Tibial nerve (tissue), 4 donors: ENCODE measurements at places on chromosomes 12 and 14. TPM values are rescaled to one million over a fixed set of nuclear protein-coding genes. Genes with fewer than 3 reads are reported as not detected.
A peak's percentile ranks its signal among the peaks of the same experiment; 100 is the strongest.

Gene TNFAIP2
- 49.4 TPM for total RNA-seq

Gene KRT85
- not detected for total RNA-seq

DNA sequence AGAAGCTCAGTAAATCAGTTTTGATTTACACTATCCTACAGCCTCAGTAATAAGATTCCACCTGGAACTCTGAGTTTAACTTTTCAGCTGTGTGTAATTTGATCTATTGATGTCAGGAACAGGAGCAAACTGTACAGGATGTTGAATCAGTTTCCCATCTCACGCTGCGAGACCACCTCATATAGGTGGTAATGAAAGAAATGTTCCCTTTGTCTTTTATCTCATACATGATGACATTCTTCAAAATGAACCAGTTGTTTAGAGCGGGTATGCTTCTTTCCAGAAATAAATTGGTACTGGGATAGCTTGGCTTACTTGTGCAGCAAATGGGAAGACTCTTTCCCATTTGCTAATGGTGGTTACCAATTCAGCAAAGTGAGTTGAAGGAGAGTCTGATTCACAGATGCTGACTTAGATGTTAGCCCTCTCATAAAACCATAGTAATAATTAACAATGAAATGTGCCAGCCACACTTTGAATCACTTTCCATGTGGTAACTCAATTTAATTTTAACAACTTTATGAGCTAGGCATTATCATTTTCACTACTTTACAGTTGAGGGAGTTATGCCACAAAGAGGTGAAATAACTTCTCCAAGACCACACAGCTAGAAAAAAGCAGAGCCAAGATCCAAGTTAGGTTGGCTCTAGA, 251.5 kb downstream of the PAWR start:
- H3K27me3 ChIP-seq = no peaks in the 10 kb centered on the region
- H3K27ac ChIP-seq = peak overlapping the region; percentile 19
- no peaks in the 10 kb centered on the region for H3K36me3 ChIP-seq

DNA sequence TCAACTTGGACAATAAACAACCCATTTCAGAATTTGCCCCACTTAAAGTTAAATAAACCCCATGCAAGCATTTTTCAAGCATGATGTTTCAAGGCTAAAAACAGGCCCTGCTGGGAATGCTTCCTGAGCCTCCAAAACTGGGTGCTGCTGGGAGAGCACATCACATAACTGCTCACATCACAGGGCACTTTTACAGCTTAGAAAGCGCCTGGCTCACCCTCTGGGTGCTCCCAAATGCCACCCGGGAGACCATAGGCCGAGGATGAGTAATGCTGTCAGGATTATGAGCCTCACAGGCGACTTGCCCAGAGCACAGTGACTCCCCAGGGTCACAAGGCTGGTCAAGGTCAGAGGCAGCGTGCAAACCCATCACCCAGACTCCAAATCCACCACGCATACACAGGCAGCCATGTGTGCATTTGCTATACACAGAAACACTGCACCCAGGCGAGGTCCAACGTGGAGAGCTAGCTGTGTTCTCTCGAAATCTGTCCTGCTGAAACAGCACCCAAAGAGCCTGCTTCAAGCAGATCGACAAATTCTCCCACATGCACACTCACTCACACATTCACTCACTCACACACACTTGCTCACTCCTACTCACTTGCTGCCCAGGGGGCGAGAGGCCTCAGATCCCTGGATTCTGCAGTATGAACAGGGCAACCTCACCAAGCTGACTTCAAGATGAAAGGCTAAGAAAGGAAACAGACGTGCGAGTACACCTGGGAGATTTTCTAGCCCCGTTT, 58.7 kb downstream of the ITPK1 start:
- peaks cover 5% of the 10 kb centered on the region for H3K4me1 ChIP-seq
- H3K4me3 ChIP-seq = no peak overlapping the region
- H3K36me3 ChIP-seq = no peaks in the 10 kb centered on the region
- H3K27ac ChIP-seq = peak overlapping the region; percentile 75

DNA sequence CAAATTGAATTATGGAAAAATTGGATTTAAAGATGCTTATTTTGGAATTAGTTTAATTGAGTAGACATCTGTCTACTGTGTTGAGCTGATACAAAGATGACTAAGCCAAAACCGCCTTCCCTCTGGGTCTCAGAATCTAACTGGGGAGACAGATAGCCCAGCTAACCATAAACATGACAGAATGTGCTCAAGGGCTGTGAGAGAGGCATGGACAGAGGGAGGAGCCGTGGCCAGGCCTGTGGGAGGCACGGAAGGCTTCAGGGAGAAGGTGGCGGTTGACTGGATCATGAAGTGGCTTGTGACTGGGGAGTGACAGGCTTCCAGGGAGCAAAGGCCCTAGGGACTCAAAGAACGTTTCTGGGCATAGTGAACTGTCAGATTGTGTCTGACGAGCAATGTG, 74.6 kb downstream of the DACT1 start:
- peaks cover 15% of the 10 kb centered on the region for H3K4me1 ChIP-seq
- no peak overlapping the region for H3K4me3 ChIP-seq
- no peak overlapping the region for H3K27ac ChIP-seq
- H3K36me3 ChIP-seq = no peaks in the 10 kb centered on the region
- no peaks in the 10 kb centered on the region for H3K27me3 ChIP-seq

DNA sequence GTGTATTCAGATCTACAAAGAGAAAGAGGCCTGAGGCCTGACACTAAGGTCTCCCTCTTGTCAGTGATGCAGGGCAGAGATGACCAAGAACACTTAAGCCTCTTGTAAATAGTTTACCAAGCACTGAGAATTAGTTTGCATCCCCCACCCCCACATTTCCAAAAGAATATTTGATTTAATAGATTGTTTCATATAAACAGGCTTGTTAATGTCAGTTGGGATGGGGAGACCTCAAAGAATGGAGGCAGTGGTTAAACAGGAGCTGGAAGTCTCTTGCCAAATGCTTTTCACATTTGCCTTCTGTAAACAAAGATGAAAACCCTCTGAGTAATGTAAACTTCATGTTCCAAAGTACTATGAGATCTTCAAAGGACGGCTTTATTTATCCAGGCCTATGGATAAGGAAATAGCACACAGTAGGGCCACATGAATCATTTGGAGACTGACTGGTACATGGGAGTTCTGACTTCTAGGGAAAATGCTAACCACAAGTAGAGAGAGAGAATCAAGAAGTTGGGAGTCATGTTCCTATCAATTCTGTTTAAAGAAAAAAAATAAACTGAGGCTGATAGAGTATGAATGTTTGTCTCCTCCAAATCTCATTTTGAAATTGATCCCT, 234.7 kb downstream of the ANO2 start:
- no peak overlapping the region for H3K4me3 ChIP-seq
- H3K27me3 ChIP-seq = no peaks in the 10 kb centered on the region
- no peak for DNase-seq
- no peaks in the 10 kb centered on the region for H3K4me1 ChIP-seq
- H3K27ac ChIP-seq = no peak overlapping the region

- no peaks in the 10 kb centered on the region for H3K36me3 ChIP-seq
- H3K27me3 ChIP-seq = no peaks in the 10 kb centered on the region
- no peak overlapping the region for H3K27ac ChIP-seq
- no peak for DNase-seq
- H3K4me1 ChIP-seq = no peaks in the 10 kb centered on the region
Observed at GRCh38 chr14:62943202-62943601, 102.1 kb downstream of the KCNH5 start.

- H3K4me1 ChIP-seq = no peaks in the 10 kb centered on the region
- H3K36me3 ChIP-seq = no peaks in the 10 kb centered on the region
- H3K27ac ChIP-seq = no peak overlapping the region
- H3K4me3 ChIP-seq = no peak overlapping the region
Observed at GRCh38 chr12:10557766-10558165, 52.1 kb downstream of the EIF2S3B start.

DNA sequence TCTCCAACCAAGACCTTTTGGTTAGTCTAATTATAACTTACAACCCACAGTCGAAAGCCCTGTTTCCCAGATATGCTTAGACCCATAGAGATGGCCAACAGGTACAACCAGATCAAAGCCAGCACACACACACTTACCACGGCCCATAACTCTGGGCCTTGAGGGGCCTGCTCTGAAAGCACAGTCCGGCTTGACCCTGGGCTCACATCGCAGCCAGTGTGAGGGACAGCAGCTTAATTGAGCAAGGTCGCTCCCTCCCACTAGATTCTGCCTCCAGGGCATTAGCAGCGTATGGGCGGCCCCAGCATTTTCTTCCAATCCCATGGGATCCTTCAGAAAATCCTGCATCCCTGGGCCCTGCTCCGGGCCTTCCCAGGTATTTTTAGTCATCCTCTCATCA, 157.4 kb upstream of the FKBP4 start:
- H3K4me1 ChIP-seq = peaks cover 6% of the 10 kb centered on the region
- H3K4me3 ChIP-seq = no peak overlapping the region
- H3K36me3 ChIP-seq = no peaks in the 10 kb centered on the region
- H3K27me3 ChIP-seq = no peaks in the 10 kb centered on the region

DNA sequence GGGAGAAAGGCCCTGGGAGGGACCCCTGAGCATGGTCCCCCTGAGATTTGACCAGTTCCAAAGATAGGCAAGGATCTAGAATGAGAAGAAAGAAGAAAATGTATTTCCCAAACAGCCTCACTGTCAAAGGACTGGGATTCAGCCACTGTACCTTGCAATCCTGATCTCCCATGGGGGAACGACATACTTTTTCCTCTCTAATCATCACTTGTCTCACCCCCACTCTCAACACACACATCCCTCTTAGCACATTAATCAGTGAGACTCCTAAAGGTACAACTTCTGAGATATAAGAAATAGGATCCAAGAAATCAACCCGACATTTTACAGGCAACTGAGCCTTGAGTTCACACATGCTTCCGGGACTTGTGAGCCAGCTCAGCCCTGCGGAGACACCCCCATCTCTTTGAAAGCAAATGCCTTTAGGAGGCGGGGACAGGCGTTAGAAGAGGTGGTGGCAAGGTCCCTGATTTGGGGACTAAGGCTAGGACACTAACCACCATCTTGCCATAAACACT, 1.4 kb downstream of the MAP3K9 start:
- peak overlapping the region; percentile 67 for H3K4me3 ChIP-seq
- no peaks in the 10 kb centered on the region for H3K36me3 ChIP-seq
- DNase-seq = no peak
- no peaks in the 10 kb centered on the region for H3K27me3 ChIP-seq
- no peak overlapping the region for H3K27ac ChIP-seq

DNA sequence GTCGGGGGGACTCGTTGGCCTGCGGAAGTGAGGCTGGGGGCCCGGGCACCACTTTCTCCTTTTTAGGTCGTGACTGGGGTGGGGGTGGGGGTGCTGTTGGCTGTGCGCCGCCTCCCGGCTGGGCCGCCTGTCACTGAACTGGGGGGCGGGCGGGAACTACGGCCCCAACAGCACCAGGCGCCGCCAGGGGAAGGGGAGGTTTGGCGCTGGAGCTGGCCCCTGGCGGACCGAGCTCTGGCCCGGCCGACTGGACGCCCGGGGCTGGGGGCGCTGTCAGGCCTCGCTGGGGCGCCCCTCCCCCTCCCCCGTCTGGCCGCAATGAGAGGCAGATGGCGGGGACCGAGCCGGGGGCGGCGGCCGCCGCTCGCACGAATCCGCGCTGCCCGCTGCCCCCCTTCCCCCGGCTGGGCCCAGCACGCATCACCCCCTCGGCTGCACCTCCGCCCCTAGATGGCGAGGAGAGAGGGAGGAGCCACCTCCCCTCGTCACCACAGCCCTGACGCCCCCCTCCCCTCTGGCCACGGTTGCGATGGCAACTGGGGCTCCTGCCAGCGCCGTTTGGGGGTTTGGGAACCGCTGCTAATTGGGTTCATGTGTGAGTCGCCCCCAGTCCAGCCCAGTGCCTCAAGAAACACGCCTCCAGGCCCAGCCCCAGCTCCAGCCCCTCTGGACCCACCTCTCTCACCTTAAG, 723 bp downstream of the NFATC4 start:
- H3K4me1 ChIP-seq = no peaks in the 10 kb centered on the region
- no peaks in the 10 kb centered on the region for H3K36me3 ChIP-seq
- DNase-seq = peak; percentile 39
- H3K27me3 ChIP-seq = no peaks in the 10 kb centered on the region
- peak overlapping the region; percentile 86 for H3K27ac ChIP-seq

GRCh38 chr14:94907626-94908261, 137.8 kb upstream of the GSC start:
- peak overlapping the region; percentile 41 for H3K4me3 ChIP-seq
- no peak for DNase-seq
- H3K36me3 ChIP-seq = no peaks in the 10 kb centered on the region

DNA sequence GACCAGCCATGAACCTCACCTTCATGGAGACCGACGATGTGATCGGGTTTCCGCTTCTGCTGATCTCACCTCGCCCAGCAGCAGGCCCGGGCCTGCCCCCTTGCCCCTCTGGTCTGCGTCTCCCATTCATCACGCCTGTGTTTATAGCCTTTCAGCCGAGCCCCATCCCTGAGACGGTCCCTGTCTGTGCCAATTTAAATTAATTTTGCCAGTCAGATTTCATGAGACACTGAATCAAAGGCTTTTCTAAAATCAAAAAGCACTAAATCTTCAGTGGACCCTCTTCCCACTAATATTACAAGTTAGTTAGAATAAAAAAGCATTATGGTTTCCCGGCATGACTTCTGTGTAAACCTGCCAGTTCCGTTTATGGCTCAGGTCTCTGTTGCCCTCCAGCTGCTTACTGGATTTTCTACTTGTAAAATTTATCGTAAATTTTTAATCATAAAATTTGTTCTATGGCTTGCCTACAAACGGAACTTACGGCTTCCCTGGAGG, 155.9 kb downstream of the ESRRB start:
- no peak overlapping the region for H3K27ac ChIP-seq
- H3K4me3 ChIP-seq = no peak overlapping the region
- H3K4me1 ChIP-seq = no peaks in the 10 kb centered on the region

- H3K27ac ChIP-seq = no peak overlapping the region
- H3K4me1 ChIP-seq = no peaks in the 10 kb centered on the region
- no peaks in the 10 kb centered on the region for H3K27me3 ChIP-seq
- no peak overlapping the region for H3K4me3 ChIP-seq
Observed at GRCh38 chr12:104823985-104824461, 134.1 kb downstream of the SLC41A2 start.

GRCh38 chr14:104280902-104281767, 142.7 kb downstream of the KIF26A start:
- DNase-seq = no peak
- no peaks in the 10 kb centered on the region for H3K4me1 ChIP-seq
- no peak overlapping the region for H3K4me3 ChIP-seq
- H3K27me3 ChIP-seq = peaks cover 22% of the 10 kb centered on the region

GRCh38 chr14:35158951-35159653, 36.8 kb downstream of the PRORP start:
- no peak overlapping the region for H3K27ac ChIP-seq
- H3K4me1 ChIP-seq = peaks cover 14% of the 10 kb centered on the region
- H3K36me3 ChIP-seq = no peaks in the 10 kb centered on the region
- DNase-seq = no peak
- no peaks in the 10 kb centered on the region for H3K27me3 ChIP-seq

- no peak overlapping the region for H3K27ac ChIP-seq
- H3K4me1 ChIP-seq = no peaks in the 10 kb centered on the region
- H3K36me3 ChIP-seq = no peaks in the 10 kb centered on the region
- H3K4me3 ChIP-seq = no peak overlapping the region
Observed at GRCh38 chr12:64098709-64099354, 123.3 kb downstream of the KICS2 start.

- no peaks in the 10 kb centered on the region for H3K4me1 ChIP-seq
- H3K36me3 ChIP-seq = no peaks in the 10 kb centered on the region
- H3K27ac ChIP-seq = no peak overlapping the region
- no peak for DNase-seq
- H3K27me3 ChIP-seq = no peaks in the 10 kb centered on the region
Observed at GRCh38 chr14:77485256-77485655, 13.4 kb downstream of the ISM2 start.

- H3K27me3 ChIP-seq = no peaks in the 10 kb centered on the region
- H3K4me1 ChIP-seq = no peaks in the 10 kb centered on the region
- DNase-seq = no peak
- no peak overlapping the region for H3K27ac ChIP-seq
- no peak overlapping the region for H3K4me3 ChIP-seq
- H3K36me3 ChIP-seq = no peaks in the 10 kb centered on the region
Observed at GRCh38 chr14:42028607-42029006, 421.9 kb downstream of the LRFN5 start.

- H3K36me3 ChIP-seq = no peaks in the 10 kb centered on the region
- peak; percentile 3 for DNase-seq
- H3K27me3 ChIP-seq = peaks cover 23% of the 10 kb centered on the region
- H3K27ac ChIP-seq = no peak overlapping the region
Observed at GRCh38 chr12:57627501-57628279, 5.3 kb downstream of the B4GALNT1 start.
